ENCODE measurements at places on chromosomes 5 and 9.

GRCh38 chr5:1391691-1392090 lies 46.8 kb upstream of the CLPTM1L start:
- no peak for DNase-seq

- DNase-seq = no peak
Measured at GRCh38 chr5:54672871-54673270, 155.3 kb downstream of the SNX18 start.

GRCh38 chr5:143641549-143642355 lies 170.2 kb upstream of the HMHB1 start:
- DNase-seq = no peak

- DNase-seq = no peak
Measured at GRCh38 chr5:59732806-59733205, 160.7 kb downstream of the PDE4D start.

DNA sequence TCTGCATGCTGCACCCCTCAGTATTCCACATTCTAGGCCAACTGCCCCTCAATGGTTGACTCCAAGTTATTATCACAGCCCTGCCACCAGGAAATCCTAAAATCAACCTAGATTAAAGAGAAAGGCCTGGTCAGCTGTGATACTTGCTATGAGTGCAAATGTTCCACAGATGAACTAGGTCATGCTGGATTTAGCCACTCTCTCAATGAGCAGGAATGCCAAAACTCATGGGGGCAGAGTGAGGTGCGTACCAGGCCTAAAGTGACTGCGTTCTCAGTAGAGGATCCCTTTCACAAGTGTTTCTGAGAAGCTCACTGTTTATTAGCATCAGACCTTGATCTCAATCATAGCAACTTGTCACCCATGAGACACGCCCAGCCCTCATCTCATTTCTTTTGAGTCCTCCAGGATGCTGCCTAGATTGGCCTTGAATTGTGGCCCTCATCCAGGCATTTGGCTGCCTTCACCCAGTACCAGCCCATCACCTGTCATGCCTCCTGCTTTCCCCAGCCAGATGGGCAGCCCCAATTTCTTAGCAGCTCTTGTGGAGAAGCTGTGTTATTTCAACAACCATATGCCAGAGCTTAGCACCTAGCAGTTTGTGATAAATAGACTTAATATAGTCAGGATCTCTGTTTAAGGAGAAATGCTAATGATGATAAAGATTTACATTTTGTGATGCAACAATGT lies 383.9 kb downstream of the CTNND2 start:
- DNase-seq = no peak

DNA sequence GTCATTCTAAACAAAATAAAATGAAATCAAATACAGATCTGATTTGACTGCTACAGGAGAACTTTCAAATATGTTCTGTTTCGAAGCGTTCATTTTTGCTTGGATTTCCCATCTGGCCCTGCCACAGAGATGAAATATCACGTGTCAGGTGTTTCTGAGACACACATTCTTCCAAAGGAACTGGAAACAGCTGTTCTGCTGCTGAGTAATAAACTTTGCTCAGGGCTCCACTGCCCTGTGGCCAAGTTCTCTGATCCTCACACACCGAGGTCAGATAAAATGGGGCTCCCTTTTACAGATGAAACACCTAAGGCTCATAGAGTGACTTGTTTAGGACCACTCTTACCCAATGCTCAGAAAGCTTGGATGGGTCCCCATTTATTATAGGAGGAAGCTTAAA lies 42.5 kb downstream of the FRMPD1 start:
- no peak for DNase-seq

DNA sequence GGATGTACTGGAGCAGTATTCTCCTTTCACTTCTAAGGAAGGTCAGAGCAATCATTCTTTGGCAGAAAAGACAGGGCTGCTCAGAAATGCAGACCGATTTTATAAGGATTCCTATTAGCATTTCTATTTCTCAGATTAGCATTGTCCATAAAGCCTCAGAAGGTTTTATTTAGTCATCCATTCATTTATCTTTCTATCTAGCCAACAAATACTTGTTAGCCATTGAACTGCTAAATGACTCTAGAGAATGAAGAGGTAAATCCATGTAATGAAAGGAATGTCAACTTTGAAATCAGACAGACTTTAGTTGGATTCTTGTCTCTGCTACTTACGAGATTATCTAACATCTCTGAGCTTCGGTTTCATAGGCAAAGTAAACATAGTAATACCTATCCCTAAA lies 165.2 kb downstream of the SLC25A46 start:
- no peak for DNase-seq

- DNase-seq = no peak
Measured at GRCh38 chr5:136026636-136027035, 2.2 kb upstream of the TGFBI start.

DNA sequence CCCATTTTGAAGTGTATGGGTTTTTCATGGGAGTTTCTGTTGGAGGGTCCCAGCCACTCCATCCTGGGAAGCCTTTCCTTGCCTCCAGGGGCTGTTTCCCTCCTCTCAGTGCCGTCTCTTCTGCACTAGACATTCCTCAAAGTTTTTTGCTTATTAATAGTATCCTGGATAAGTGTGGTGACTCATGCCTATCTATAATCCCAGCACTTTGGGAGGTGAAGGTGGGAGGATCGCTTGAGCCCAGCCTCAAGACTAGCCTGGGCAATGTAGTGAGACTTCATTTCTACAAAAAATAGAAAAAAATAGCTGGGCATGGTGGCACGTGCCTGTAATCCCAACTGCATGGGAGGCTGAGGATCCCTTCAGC lies 43.1 kb downstream of the RALGPS1 start:
- no peak for DNase-seq

All from activated CD4-positive, CD25-positive, alpha-beta regulatory T cell treated with anti-CD3 and anti-CD28 coated beads, Interleukin-2, amount 50 U/mL, for 16 hours (primary cell).